ENCODE measurements at places on chromosomes 1 and 21.

GRCh38 chr1:226148121-226148648 lies 38.4 kb downstream of the ACBD3 start:
- DNase-seq: no peak
- peaks cover 75% of the 10 kb centered on the region for H3K36me3 ChIP-seq
- H3K27ac ChIP-seq: no peak overlapping the region
- no peaks in the 10 kb centered on the region for H3K4me1 ChIP-seq
- H3K4me3 ChIP-seq: no peak overlapping the region

GRCh38 chr1:161706113-161706481 lies 932 bp upstream of the FCRLA start:
- DNase-seq: no peak
- H3K4me1 ChIP-seq: no peaks in the 10 kb centered on the region
- no peak overlapping the region for H3K4me3 ChIP-seq
- no peaks in the 10 kb centered on the region for H3K27me3 ChIP-seq

DNA sequence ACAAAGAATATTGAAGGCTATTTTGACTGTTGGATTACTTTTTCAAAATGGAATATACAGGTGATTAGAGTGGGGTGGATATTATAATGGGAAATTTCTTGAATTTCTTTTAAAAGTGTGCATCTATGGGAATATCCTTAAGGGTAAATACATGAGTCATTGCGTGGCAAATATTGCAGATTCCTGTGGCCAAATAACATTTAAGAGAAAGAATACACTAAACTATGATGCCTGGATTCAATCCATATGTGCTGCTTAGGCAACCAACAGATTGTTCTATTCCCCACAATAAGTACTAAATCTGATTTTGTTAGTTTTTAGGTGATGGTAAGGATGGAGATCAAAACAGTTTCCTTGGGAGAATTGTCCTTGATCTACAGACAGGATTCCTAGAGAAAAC lies 119.5 kb downstream of the HMCN1 start:
- no peaks in the 10 kb centered on the region for H3K4me1 ChIP-seq
- no peak for DNase-seq
- no peaks in the 10 kb centered on the region for H3K36me3 ChIP-seq
- H3K27ac ChIP-seq: no peak overlapping the region
- no peak overlapping the region for H3K4me3 ChIP-seq

GRCh38 chr1:29473161-29473855 lies 237.0 kb downstream of the PTPRU start:
- peaks cover 74% of the 10 kb centered on the region for H3K27me3 ChIP-seq
- H3K4me1 ChIP-seq: no peaks in the 10 kb centered on the region
- H3K27ac ChIP-seq: no peak overlapping the region
- H3K36me3 ChIP-seq: no peaks in the 10 kb centered on the region

DNA sequence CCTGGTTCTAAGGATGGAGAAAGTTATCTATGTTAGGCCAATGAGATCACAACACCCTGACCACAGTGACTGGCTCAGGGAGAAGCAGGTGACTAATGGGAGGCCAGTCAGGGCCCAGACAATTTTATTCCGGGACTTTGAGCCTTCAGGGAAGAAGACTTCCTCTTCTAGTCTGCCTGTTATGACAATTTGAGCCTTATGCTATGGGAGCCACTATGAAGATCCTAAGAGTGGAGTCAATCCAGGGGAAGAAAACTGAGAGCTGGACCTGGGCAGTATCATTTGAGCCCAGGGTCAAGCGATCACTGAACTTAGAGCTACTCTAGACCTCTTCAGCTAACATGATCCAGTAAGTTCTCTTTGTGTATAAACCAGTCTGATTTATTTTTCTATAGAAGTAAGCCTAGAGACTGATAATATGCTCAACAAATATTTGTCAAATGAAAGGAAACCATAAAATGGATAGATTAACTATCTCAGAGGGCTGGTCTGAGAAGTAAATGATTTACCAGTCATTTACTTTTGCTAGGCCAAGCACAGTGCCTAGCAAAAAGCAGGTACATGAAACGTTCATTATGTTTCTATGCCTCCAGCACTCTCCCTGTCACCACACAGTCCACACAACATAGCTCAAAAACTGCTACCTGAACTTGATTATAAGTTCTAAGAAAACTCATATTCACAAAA lies 4.2 kb upstream of the C1orf141 start:
- no peak for DNase-seq
- H3K27me3 ChIP-seq: peaks cover 7% of the 10 kb centered on the region
- no peak overlapping the region for H3K27ac ChIP-seq
- peaks cover 13% of the 10 kb centered on the region for H3K4me1 ChIP-seq

- DNase-seq: no peak
- peaks cover 11% of the 10 kb centered on the region for H3K4me1 ChIP-seq
- no peak overlapping the region for H3K4me3 ChIP-seq
These were observed 87.9 kb downstream of the ZZZ3 start for GRCh38 chr1:77594366-77595112.

DNA sequence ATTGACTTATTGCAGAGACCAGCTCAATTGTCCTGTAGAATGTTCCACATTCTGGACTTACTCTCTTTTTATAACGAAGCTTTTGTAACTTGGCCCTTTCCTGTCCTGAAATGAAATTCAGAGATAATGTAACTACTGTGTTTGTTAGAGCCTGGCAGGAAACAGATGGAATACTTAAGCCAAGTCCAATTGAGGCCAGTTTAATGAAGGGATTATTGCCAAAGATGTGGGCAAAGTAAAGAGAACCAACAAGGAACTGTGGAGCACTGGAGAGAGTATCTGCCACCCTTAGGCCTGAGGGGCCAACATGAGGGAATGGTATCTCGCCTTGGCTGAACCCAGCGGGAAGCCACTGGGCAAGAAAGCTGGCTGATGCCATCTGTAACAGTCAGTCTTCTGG lies 32.9 kb downstream of the MFSD2A start:
- DNase-seq: no peak
- H3K27ac ChIP-seq: no peak overlapping the region
- H3K4me3 ChIP-seq: no peak overlapping the region
- H3K4me1 ChIP-seq: no peaks in the 10 kb centered on the region

- H3K27ac ChIP-seq: no peak overlapping the region
- H3K4me1 ChIP-seq: no peaks in the 10 kb centered on the region
- H3K4me3 ChIP-seq: no peak overlapping the region
- H3K27me3 ChIP-seq: peaks cover 5% of the 10 kb centered on the region
- no peak for DNase-seq
- no peaks in the 10 kb centered on the region for H3K36me3 ChIP-seq
These were observed 83.3 kb upstream of the KCNJ15 start for GRCh38 chr21:38173276-38174035.

DNA sequence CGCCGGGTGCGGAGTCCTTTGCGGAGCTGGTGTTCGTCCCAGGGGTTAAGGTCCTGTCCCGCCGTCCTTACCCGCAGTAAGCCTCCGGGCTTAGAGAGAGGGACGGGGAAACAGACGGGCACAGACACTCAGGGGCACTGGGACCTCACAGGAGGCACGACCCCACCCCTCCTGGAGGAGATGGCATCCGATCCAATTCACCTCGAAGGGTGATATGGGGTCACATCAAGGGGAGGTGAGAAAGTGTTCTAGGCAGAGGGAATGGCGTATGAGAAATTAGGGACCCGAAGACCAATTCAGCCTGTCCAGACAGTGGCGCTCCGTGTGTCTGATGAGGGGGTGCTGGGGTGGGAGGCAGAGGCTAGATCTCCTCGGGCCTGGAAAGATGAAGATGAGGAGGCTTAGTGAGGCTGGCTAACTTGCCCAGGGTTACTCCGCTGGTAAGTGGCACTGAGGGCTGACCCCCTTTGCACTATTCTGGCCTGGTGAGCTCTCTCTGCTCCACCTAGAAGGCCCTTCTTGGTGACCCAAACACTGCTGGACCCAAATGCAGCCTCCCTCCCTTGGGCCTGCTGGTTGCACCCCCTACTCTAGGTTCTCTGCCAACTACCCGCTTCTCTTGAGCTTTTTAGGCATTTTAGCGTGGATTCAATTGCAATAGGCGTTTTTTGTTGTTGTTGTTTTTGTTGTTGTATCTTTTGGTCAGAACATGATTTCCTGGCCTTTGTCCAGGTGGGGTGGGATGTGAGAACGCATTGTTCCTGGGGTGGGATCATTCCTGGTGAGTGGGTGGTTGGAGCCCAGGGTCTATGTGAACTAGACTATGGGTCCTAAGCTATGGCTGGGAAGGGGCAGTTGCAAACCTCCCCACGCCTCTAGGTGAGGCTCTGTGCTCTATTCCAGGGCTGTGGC lies 12.3 kb downstream of the BTBD19 start:
- peak overlapping the region; percentile 89 for H3K4me3 ChIP-seq
- no peak for DNase-seq
- no peaks in the 10 kb centered on the region for H3K27me3 ChIP-seq
- peaks cover 27% of the 10 kb centered on the region for H3K4me1 ChIP-seq

GRCh38 chr1:154998818-154999570 lies 3.6 kb upstream of the ZBTB7B start:
- peaks cover 26% of the 10 kb centered on the region for H3K4me1 ChIP-seq
- no peaks in the 10 kb centered on the region for H3K27me3 ChIP-seq
- peak overlapping the region; percentile 97 for H3K4me3 ChIP-seq
- peak; percentile 50 for DNase-seq

DNA sequence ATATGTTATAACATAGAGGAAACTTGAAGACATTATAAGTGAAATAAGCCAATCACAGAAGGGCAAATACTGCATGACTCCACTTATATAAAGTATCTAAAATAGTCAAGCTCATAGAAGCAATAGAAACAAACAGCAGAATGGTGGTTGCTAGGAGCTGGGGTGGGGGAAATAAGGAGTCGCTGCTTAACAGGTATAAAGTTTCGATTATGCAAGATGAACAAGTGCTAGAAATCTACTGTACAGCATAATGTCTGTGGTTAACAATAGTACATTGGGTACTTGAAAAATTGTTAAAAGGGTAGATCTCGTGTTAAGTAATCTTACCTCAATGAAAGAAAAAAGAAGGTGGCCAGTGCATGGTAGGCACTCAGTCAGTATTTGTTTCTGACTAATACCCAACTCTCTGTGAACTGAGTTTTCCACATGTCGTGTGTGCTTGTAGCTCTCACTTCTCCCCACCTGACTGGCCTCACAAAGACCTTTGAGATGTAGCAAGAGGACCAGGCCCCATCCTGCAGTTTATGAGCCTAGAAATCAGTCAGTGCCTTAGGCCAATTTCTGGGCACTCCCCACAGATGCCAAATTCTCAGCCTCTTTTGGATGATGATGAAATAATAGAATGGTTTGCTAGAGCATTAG lies 14.7 kb upstream of the SPRR5 start:
- no peak for DNase-seq
- H3K27ac ChIP-seq: no peak overlapping the region
- peaks cover 31% of the 10 kb centered on the region for H3K27me3 ChIP-seq
- H3K4me1 ChIP-seq: no peaks in the 10 kb centered on the region
- H3K4me3 ChIP-seq: no peak overlapping the region
- no peaks in the 10 kb centered on the region for H3K36me3 ChIP-seq

- H3K27ac ChIP-seq: no peak overlapping the region
- no peak for DNase-seq
- H3K4me3 ChIP-seq: no peak overlapping the region
- H3K27me3 ChIP-seq: peaks cover 84% of the 10 kb centered on the region
These were observed 247.8 kb downstream of the RRAGC start for GRCh38 chr1:38611664-38612211.

DNA sequence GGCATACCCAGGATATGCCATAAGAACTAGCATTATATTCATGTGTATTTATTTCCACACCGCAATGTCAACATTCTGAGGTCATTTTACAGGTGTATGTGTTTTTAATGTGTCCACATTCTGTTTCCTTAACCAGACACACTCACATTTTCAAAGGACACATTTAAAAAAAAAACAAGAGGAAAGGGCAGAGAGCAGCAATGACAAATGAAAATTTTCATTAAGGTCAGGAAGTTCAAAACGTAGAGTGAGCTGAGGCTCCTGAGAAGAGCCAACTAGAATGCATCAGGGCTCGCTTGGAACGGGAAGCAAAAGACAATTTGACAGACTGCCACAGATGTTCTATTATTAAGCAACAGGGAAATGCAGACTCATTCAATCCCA lies 4.8 kb upstream of the GNPAT start:
- H3K27ac ChIP-seq: no peak overlapping the region
- DNase-seq: no peak
- H3K4me3 ChIP-seq: no peak overlapping the region

GRCh38 chr1:37246631-37247030 lies 212.3 kb upstream of the GRIK3 start:
- H3K27ac ChIP-seq: no peak overlapping the region
- no peaks in the 10 kb centered on the region for H3K36me3 ChIP-seq
- peaks cover 34% of the 10 kb centered on the region for H3K27me3 ChIP-seq
- DNase-seq: no peak
- H3K4me3 ChIP-seq: no peak overlapping the region

DNA sequence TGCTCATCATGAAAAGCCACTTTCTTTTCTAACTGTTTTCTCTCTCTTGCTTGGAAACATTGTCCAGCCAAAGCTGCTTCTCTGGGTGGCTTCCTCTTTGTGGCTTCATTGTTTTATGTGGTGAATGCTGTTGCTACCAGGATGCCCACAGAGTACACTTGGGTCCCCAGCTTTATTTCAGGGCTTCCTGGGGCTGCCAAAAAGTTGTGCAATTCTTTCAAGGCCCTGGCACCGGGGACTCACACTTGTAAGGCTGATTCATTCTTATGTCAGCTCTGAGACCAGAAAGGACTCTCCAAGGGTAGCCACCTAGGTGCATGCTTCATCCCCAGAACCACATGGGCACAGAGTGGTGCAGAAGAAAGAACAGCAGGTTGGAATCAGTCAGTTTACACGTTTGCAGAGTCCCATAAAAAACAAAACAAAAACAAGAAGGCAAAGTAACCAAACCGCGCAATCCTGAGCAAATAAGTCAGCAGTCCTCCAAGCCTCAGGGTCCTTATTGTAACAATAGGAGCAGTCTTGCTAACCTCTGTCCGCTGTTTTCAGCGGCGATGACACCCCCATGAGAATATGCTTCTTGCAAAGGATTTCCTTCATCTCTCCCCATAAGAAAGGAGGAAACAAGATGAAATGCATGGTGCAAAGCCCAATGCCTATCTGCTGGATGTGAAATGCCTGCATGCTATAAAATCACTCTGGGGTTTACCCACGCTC lies 89.9 kb upstream of the SSX2IP start:
- H3K36me3 ChIP-seq: no peaks in the 10 kb centered on the region
- H3K4me1 ChIP-seq: peaks cover 22% of the 10 kb centered on the region
- no peak overlapping the region for H3K27ac ChIP-seq
- DNase-seq: peak; percentile 21
- H3K4me3 ChIP-seq: peak overlapping the region; percentile 66

GRCh38 chr1:12447849-12448312 lies 170.1 kb downstream of the DHRS3 start:
- no peaks in the 10 kb centered on the region for H3K27me3 ChIP-seq
- H3K4me3 ChIP-seq: no peak overlapping the region
- H3K4me1 ChIP-seq: peaks cover 50% of the 10 kb centered on the region
- peak overlapping the region; percentile 94 for H3K27ac ChIP-seq
- no peak for DNase-seq
- no peaks in the 10 kb centered on the region for H3K36me3 ChIP-seq
